ENCODE measurements at places on chromosomes 5 and 9.
A peak's percentile ranks its signal among the peaks of the same experiment; 100 is the strongest.

- no peak for DNase-seq
Observed at GRCh38 chr5:96072138-96072790, 110.6 kb upstream of the ELL2 start.

- no peak for DNase-seq
Observed at GRCh38 chr5:157120102-157120501, 11.3 kb upstream of the HAVCR2 start.

DNA sequence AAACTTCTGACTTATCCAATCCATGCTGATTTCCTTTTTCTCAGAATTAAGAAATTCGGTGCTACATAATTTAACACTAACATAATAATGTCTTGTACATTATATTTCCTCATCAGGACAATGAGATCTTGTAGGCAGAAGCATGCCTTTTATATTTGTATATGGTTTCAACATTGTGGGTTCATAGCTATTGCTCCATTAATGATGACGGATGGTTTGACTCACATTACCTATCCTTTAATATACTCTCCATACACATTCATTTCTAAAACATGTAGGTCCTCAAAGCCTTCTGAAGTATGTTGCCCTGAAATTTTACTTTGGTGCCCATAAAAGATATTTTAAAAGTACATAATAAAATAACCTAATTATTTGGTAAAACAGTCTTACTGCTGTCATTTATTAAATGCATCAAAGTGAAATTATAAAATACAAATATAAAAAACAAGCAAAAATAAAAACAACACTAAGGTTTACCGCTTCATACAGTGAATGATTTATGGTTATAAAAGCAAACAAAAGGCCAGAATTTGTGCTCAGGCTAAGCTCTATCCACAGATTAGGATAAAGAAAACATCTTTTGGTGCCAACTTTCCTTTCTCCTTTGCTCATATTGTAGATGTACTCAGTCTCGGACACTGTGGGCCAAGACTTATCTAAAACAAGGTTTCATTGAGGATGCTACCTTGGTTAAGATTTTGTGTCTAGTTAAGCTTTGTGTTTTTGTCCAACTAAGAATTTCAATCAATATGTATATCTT, 61.2 kb upstream of the GCNT4 start:
- no peak for DNase-seq

GRCh38 chr5:76487386-76487785, 84.3 kb downstream of the IQGAP2 start:
- no peak for DNase-seq

DNA sequence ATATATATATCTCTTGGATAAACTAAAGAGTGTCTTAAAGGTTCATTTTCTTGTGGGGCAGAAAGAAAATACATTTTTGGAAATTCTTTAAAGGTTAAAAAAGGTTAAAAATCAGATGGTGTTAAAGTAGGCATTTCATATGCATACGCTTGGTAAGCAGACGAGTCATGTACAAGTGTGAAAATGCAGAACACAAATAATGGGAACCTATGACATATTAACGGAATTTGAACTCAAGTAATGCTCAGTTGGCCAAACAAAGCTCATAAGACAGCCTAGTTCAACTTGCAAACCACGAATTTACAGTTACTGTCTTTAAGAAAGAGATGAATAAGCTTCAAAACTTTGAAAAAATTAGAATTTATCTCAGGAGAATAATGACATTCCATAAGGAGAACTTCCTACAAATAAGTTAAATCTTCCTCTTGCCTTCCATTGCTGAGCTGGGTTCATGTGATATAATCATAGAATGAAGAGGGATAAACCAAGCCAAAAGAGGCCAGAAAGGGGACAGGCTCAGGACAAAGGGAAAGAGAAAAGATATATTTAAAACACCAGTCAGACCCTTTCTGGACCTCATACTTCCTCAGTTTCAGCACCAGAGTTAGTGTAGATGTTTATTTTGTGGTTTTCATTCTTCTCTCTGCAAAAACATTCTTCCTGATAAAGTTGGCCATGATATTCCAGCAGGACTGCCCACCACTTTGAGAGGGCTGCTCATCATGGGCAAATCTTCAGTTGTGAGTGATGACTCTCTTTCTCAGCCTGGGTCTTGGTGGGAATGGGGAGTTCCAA, 256.7 kb upstream of the CD180 start:
- DNase-seq: no peak

GRCh38 chr5:53011233-53011632, 22.1 kb downstream of the ITGA2 start:
- no peak for DNase-seq

DNA sequence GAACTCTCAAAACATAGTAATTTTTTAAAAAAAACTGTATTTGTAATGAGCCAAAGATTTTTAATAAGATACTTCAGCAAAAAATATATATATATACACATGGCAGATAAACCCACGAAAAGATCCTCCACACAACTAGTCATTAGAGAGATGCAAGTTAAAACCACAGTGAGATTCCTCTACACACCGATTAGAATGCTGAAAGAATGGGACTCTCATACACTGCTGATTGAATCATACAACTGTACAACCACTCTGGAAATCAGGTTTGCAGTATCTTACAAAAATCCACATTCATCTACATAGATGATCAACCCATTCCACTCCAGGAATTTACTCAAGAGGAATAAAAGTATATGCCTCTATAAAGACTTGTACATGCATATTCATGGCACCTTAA, 43.7 kb downstream of the RASEF start:
- no peak for DNase-seq

GRCh38 chr5:179253730-179254129, 91.5 kb downstream of the ADAMTS2 start:
- DNase-seq: peak; percentile 4

DNA sequence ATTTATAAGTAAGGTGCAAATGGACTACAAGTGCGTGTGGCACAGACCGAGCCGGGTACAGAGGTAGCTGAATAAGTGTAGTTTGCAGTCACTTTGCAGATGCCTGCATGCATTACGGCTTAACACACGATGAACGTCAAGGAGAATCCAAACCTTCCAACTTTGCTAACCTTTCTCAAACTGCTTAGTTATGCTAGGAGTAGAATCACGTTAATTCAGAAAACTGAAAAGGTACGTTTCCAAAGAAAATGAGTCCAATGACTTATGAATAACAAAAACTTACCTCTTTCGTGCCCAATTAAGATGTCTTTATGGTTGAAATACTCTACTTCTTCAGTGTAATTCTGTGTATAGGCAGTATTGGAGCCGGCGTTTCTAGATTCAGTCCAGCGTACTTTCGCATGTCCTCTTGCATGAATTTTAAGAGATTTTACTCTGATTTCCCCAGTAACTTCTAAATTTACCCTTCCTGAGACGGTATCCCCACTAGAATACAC, 539 bp downstream of the ARRDC3 start:
- DNase-seq: no peak

DNA sequence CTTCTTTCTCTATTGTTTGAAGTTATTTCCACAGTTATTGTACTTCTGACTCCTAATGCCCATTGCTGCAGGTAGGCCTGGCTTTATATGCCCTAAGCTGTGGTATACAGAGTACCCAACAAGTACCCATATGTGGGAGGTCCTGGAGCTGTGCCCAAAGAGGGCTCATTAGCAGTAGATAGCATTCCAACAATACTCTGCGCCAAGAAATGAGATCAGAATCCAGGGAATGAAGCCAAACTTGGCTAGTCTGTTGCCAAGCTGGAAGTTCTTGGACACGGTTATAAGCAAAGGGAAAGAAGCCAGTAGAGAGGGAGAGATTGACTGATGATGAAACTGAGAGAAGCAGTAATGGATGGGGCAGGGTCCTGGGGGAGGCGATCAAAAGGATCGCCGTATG, 29.7 kb upstream of the FAM169A start:
- no peak for DNase-seq

DNA sequence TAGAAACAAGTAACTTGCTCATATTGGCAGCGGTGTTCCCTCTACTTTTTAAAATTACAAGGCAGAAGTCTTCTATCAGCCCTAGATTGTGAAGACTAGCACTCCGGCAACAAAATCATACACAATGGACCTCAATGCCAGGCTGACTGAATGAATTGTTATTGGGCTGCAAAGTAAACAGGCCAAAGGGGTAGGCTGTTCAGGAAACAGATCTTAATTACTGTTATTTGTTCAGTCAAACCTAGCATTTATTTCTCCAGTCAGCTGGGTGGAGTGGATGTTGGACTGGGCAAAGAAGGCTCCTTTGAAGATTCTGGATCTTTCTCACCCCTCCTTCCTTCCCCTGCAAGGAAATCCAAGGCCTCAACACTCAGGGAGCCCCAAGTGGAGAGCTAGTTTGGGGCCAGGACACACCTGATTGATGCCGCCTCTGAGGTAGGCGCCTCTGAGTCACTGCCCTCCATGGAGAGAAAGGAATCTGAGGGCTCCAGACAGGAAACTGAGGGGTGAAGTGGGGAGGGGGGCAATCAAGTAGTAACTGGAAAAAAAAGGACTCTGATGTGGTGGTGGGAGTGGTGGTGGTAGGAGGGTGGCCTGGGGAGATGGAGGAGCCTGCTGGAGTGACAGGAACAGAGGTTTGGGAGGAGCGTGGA, 35.5 kb downstream of the SERINC5 start:
- DNase-seq: no peak

DNA sequence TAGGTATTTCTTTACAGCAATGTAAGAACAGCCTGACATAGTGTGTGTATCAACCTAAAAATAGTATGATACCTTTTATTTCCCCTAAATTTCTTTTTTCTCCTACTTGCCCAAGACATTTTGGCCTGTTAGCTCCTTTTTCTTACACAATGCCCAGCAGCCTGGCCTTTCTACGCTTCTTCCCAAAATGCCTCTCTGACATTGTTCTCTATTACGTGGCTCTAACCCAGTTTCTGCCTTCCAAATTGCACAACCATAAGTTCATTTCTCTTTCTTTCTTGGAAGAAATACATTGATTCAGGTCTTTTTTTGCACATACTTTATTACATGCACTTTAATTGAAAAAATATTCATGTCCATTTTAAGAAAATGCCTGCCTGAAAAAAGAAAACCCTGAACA, 408.2 kb downstream of the PRR16 start:
- DNase-seq: no peak

GRCh38 chr5:135493406-135494180, 41.4 kb upstream of the TIFAB start:
- DNase-seq: no peak

DNA sequence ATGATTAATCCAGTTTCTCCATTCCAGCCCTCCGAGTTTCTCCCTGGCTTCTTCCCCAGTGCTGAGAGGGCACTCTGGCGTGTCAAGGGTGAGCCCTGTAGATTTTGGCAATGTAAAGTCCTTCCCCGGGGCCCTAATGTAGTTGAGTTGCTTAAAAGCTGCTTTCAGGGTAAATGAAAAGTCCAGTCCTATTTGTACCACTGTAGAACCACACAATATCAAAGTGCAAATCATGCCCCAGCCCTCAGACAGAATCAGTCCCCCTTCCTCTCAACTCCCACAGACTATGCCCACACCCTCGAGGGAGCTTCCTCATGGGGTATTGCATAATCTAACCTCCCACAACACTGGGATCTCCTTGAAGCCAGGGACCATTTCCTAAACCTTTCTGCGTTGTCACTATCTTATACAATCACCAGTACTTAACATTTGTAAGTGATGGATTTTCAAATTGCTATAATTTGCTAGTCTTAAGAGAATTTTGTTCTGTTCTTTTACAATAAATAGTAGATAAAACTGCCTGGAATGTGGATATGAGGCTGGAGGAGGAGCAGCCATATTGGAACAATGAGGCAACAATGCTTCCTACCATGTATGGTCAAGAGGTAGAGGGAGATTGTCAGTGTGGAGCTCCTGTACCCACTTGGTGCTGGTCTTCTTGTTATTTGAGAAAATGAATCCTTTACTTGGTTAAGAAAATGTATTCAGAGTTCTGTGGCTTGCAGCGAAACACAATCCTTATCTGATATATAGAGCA, 34.4 kb downstream of the ZNF366 start:
- DNase-seq: no peak

DNA sequence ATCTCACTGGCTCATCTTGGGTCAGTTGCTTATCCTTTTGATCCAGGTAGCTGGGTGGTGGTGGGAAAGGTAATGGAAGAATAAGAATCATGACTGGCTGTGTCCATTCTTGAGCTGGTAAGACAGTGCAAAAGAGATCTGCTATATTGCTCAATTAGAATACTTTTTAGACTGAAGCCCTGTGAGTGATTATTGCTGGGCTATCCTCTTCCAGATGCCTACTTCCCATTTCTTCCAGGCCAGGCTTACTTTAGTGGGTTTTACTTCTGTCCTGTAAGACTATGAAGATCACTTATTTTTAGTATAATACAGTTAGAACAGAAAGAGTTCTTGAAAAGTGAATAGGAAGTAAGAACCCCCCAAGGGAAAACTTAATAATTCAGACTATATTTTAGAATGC, 7.2 kb downstream of the MARCHF6 start:
- DNase-seq: no peak

- no peak for DNase-seq
Observed at GRCh38 chr9:90035471-90035870, 430.7 kb downstream of the GADD45G start.

GRCh38 chr5:80961376-80962281, 1.5 kb downstream of the RASGRF2 start:
- DNase-seq: no peak

- no peak for DNase-seq
Observed at GRCh38 chr5:126917918-126918614, 112.3 kb downstream of the MARCHF3 start.

DNA sequence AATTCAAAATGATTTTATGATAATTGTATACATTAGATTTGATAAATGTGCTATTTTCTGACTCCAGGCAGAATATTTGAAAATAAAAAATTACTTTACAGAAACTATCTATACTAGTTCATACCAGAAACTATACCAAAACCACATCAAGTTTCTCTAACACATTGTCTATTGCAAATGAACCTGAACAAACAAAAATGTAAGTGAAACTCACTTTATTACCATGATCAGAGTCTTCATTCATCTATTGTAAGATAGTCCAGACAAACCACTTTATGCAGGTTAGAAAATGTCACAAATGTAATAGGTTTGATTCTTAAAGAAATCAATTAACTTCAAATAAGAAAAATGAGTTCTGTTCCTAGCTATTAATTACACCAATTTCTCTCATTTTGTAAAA, 99.4 kb downstream of the OXCT1 start:
- DNase-seq: no peak

DNA sequence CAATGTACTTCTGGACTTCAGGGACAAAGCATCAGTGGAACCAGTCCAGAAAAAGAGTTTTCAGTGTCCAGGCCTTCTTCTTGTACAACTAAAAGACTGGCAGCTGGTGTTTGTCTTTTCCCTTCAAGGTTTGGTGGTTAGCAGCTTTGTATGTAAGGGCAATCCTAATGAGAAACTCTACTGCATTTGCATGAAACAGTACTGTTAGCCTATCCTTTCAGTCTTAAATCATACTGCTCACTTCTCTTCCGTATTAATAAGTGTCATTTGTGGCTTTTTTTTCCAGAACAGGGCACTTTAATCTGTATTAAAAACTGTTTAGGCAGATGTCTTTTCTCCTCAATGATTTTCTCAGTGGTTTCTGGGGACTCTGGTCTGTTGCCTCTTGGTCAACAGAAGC, 48.9 kb downstream of the FAM174A start:
- no peak for DNase-seq

GRCh38 chr9:131666029-131666428, 73.8 kb downstream of the RAPGEF1 start:
- DNase-seq: no peak
